ENCODE measurements at places on chromosomes 5 and 9.
A peak's percentile ranks its signal among the peaks of the same experiment; 100 is the strongest.

DNA sequence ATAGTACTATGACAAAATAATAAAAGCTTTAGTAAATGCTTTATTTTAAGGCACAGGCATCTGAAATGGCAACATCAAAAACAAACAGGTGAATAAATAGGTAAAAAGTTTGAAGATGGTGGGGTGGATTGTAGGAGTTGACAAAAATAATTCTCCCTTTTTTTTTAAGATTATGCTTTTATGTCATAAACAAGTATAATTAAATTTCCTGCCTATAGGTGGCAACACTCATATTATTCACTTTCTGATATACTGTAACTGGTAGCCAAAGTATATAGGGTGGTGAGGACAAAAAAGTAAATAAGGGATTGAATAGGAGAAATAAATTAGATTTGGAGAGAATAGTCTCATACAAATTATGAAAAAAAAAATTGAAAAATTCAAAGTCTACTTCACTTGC is 120.0 kb upstream of the ACOT12 start:
- peak; percentile 47 for DNase-seq

GRCh38 chr5:171913987-171914273 is 92.5 kb downstream of the FBXW11 start:
- no peak for DNase-seq

DNA sequence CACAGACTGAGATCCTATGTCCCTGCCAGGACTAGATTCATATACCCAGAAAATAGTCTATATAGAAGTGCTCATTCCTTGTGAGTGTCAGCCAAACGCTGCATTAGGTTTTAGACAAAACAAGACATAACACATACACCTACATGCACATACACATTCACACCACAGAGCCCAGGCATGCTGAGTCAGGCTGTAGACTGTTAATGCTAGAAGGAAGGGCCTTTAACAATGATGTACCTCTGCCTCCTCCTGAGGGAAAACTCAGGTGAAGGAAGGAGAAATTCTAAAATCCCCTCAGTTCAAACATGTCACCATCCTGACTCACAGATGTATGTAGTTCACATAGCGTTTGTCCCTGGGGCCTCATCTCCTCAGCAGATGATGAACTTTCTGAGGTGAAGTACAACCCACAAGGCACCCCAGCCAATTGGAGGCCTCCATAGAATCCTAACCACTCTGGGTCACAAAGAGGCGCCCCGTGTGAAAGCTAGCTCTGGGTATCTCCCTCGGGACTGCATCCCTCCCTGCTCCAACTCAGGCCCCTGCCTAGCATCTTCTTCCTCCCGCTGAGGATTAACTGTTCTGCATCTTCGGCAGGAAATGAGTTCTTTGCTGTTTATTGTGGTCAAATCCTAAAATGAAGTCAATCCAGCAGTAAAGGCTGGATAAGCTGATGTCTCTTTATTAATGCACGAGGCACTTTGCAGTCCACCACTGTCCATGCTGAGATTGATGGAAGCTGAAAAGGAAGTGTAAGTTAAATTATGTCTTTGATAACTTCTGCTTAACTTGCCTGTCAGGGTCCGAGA is 40.8 kb upstream of the FSTL4 start:
- DNase-seq, result no peak

DNA sequence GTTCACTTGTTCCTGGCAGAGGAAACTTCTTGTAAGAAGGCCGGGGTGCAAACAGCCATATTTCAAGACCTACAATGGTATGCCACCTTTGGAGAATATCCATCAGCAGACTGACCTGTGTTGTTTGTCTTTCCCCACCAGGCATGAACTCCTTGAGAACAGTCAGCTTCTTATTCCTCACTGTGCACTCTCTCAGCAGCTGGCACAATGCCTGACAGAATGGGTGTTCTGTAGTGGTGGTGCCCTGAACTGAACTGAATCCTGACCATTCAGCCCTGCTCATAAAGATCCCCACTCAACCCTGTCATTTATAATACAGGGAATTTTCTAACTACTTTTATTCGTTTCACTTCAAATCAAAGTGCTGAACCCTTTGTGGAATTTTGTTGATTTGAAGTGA is 206.9 kb downstream of the COX7C start:
- DNase-seq, result no peak

DNA sequence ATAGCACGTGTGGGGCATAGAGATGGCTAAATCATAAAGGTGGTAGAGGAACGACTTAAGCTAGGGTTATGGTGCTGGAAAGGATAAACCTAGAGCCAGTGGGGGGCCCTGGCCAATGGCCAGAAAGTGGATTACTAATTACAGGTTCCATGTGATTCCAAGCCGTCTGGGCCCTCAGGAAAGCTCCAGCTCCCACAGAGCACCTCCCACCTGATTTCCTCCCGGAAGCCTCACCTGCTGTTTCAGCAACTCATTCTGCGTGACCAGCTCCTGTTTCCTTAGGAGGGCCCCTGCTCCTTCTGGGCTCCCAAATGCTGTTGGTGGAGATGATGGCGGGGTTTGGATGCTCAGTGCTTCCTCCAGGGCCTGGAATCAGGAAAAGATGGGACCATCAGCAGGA is 16.2 kb downstream of the GPX3 start:
- no peak for DNase-seq

- DNase-seq, result no peak
Observed at GRCh38 chr5:29085142-29085541, 2046.8 kb upstream of the CDH9 start.

DNA sequence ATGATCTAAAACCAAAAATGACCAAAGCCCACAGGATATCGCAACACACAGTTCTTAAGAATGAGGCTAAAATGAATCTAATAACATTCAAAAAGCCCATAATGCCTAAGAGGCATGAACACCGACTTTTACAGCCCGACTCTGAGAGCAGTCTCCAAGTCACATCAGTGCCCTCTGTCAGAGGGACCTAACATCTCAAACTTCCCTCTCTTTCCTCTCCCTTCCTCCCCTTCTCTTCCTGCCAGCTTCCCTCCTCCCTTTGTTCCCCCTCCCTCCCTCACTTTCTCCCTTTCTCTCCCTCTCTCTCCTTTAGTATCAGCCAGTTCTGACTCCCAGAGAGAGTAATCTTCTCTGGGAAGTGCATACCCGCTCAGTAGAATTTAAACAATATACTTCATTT is 154.4 kb downstream of the GLIS3 start:
- no peak for DNase-seq

GRCh38 chr5:82466986-82467561 is 188.9 kb upstream of the RPS23 start:
- no peak for DNase-seq

DNA sequence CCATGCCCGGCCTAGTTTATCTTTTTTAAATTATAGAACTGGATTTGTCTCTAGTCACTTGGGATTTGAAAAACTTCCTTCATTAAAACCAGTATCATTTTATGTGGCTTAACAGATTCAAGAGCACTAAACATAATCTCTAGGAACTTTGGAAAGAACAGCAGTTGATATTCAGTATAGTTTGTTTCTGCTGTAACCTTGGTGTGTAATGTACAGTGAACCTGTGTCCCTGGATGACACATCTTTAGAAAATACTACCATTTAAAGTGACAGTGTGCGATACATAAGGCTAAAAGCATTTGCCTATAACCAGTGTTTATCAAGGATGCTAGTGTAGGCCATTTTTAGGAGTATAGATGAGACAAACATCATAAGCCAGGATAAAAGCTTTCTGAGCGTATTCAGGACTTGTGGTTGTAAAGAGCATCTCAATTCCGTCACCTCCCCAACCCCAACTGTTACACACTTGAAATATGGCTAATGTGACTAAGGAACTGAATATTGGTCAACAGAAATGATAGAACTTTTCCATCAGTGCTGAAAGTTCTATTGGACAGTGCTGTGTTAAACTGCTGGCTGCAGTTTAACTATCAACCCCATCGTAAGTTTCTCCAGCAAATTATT is 4.4 kb downstream of the SNX18 start:
- no peak for DNase-seq

- DNase-seq, result no peak
Observed at GRCh38 chr9:138046641-138047301, 169.2 kb downstream of the CACNA1B start.

- no peak for DNase-seq
Observed at GRCh38 chr5:124697933-124698591, 48.4 kb downstream of the ZNF608 start.

DNA sequence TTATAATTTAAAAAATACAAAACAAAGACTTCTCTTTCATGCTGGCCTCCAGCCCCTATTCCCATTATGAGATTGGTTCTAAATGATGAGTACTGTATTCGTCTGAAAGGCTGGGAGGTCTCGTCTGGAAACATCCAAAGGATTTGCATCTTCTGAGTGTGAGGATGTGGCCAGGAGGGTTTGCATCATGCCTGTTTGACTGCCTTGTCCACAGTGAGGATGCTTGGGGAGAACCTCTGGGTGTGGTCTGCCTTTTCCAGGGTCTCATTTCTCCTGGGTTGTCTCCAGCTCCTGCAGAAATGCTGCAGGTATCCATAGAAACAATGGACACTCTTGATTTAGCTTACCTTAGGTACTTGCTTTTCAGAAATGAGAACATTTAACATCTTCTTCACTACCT is 26.4 kb upstream of the CXCL14 start:
- no peak for DNase-seq

GRCh38 chr5:37838152-37838932 is 1.5 kb downstream of the GDNF start:
- peak; percentile 19 for DNase-seq

GRCh38 chr9:114382699-114383520 is 4.9 kb downstream of the AKNA start:
- no peak for DNase-seq

DNA sequence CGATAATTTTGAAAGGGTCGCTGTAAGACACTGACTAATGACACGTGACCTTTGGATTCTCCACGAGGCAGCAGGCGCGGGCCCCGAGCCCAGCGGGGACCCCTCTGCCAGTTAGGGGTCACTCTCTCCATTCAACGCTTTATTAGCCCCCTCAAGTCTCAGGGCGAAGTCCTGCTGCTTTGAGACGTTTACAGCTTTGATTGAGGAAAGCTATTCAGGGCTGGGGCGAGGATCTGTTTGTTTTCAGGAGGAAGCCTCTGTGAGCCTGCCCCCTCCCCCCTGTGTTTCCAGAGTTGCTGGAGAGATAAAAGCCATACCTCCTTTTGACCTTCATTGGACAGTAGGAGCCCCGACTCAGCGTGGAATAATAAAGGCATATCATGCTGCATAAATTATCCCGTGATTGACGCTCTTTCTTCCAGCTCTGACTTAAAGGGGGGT is 31.4 kb upstream of the MSX2 start:
- DNase-seq, result no peak

DNA sequence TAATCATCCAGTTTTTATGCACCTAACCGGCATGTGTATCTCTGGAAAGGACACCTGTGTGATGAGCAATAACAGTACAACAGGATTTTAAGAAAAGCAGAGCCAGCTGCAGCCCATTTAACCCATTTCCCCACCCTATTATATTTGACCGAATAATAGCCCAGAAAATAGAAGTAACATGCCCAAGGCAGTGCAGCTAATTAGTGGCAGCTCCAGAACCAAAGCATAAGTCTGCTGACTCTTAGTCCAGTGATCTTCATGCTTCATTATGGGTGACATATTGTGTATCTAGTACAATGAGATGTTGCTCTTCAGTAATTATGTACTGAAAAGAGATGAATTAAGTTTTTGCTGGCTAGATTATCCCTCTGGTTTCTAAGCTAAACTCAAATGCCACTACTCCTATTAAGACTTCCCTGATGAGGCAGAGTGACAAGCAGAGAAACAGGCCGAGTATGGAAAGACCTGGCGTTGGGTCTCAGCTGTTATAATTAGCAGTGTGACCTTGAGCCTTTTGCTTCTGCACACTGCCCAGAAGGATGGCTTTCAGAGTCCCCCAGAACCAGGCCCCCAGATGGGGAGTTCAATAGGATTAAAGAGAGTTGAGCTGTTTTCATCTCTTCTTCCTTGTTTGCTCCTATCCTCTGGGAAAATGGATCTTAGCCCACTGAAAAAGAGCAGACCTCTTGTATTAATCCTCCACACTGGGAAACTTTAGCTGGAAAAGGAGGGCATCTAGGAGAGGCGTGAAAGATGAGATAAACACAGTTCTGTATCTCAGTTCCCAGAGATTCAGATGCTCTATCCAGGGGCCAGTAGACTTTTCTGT is 10.8 kb upstream of the C1QTNF3 start:
- DNase-seq, result no peak

GRCh38 chr5:121292664-121293063 is 559.0 kb upstream of the FTMT start:
- peak; percentile 13 for DNase-seq

- DNase-seq, result no peak
Observed at GRCh38 chr5:154044581-154044980, 5.8 kb downstream of the MFAP3 start.

- no peak for DNase-seq
Observed at GRCh38 chr9:37284636-37285035, 137.9 kb upstream of the GRHPR start.

DNA sequence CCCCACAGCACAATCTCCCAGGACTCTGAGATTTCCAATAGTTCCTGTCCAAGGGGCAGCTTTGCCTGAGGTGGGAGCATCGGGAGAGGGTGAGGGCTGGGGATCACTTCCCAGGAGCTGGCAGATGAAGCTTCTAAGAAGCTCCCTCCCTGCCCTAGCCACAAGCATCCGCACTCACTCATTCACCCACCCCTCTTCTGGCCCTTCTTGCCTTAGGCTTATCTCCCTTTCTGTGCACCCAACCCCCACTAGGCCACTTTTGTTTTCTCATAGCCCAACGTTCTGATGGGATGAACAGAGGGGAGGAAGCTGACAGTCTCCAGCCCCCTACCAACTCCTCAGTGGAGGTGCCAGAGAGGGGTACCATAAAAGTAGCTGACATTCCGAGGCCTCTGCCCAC is 3.7 kb upstream of the PCDH1 start:
- DNase-seq, result no peak

DNA sequence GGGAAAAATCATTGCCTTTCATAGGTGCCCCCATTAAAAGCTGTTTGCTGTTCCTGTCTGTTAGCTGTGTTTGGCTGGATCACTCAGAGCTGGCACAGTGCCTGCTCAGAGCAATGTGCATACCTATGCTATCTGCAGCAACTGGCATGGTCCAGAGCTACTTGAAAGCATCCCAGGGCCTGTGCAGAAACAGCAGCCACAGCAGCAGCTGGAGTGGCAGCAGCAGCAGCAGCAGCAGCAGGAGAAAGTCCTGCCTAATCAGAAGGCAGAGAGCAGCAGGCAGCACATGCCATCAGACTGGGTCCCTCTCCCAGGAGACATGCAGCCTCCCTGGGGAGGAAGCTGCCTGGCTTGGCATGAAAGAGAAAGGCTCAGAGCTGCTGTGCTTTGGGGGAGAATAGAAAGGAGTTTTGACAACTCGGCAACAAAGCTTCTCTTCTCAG is 243.8 kb upstream of the WWC1 start:
- DNase-seq, result no peak

- peak; percentile 17 for DNase-seq
Observed at GRCh38 chr5:17184588-17184987, 32.8 kb upstream of the BASP1 start.

- DNase-seq, result no peak
Observed at GRCh38 chr5:163432544-163432943, 4.9 kb upstream of the CCNG1 start.

All from suppressor macrophage (primary cell).